ENCODE measurements at places on chromosomes 12 and 14.

DNA sequence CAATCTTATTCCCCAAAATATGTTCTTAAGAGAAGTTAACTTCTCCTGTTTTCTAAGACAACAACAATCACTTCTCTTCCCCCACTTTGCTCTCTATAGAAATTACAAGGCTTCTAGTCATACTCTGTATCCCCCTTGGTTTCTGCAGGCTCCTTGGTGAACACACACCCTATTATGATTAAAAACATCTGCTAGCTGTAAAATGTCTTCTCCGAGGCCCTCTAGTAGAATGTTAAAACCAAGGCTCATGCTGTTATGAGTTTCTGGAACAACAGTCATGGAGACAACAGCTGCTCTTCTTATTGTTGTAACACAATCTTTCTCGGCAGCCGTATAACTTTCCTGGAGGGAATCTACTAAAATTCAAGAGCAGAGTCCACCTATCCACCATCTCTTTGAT lies 397.5 kb upstream of the CCDC196 start:
- no peak for DNase-seq

GRCh38 chr12:130011611-130012385 lies 108.0 kb upstream of the TMEM132D start:
- no peak for DNase-seq

- DNase-seq, result peak; percentile 39
These were observed 31.4 kb downstream of the PSMC1 start for GRCh38 chr14:90287791-90288190.

DNA sequence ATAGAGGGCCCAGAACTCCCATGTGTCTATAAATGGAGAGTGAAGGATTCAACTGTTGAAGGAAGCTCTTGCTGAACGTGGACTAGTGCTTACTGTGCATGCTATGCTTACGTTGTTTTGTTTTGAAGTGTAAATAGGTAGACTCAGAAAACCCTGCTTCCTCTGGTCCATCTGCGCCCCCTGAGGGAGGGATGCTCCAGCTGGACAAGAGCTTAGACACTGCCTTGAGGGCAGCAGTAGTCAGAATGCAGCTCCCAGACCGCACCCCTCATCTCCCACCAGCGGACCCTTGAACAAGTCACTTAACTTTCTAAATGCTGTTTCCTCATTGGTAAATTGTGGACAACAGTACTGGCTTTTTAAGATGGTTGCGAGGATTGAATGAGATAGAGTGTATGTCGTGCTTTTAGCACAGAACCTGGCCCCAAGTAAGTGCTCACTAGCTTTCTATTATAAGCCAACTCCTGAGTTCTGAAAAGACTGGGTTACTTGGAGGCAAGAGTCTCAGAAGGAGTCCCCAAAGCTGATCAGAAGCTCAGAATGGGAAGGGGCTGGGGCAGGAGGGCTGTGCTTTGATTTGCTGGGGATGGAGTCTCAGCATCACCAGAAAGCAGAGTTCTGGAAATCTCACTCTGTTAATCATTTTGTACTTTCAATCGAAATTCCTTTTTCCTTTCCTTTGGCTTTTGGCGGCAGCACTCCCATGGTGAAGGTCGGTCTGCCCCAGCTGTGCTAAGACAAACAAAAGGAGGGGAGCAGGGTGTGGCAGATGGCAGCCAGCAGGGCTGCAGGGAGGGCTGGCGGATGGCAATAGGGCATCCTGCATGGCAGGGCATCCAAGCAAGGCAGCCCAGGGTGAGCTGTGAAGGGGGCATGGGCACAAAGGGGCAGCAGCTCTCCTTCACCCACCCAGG lies 15.6 kb downstream of the AGAP2 start:
- DNase-seq, result no peak

DNA sequence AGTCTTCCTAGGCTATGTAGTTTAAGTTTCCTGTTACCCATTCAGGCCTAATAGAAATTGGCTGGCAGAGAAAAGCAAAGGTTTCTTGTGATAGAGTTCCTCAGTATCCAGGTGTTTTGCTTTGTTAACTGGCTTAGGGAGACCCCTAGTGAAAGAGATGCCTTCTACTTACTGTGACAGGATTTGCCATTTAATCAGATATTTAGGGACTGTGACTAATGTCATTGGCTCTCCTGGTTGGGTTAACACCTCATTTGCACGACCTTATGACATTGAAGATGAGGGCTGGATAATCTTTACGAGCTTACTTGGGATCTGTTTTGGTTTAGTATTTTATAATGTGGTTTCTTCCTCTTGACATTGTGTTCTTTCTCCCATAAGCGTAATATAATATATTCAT lies 5.8 kb downstream of the MON2 start:
- DNase-seq, result no peak

GRCh38 chr12:51399891-51400290 lies 8.7 kb upstream of the GALNT6 start:
- no peak for DNase-seq

DNA sequence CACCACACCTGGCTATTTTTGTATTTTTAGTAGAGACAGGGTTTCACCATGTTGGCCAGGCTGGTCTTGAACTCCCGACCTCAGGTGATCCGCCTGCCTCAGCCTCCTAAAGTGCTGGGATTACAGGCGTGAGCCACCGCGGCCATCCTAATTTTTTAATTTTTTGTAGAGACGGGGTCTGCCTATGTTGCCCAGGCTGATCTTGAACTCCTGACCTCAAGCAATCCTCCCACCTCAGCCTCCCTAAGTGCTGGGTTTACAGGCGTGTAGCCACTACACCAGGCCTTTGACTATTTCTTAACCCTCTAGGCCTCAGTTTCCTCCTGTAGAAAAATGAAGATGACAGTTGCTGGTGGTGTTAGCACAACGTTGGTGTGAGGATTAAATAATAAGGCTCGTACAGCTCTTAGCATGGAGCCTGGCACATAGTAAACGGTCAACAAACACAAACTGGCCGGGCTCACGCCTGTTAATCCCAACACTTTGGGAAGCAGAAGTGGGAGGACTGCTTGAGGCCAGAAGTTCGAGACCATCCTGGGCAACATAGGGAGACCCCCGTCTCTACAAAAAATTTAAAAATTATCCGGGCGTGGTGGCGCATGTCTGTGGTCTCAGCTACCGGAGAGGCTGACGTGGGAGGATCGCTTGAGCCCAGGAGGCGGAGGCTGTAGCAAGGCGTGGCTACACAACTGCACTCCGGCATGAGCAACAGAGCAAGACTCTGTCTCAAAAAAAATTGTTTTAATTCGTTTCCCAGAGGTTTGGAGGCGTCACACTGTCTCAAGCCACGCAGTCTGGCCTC lies 979 bp downstream of the DDX54 start:
- DNase-seq, result no peak

GRCh38 chr12:26711569-26711968 lies 121.4 kb downstream of the ITPR2 start:
- DNase-seq, result no peak

GRCh38 chr14:38290601-38291188 lies 34.8 kb upstream of the CLEC14A start:
- no peak for DNase-seq

GRCh38 chr14:99508896-99509629 lies 27.9 kb downstream of the CCNK start:
- DNase-seq, result no peak

GRCh38 chr12:45234139-45234865 lies 18.4 kb downstream of the ANO6 start:
- DNase-seq, result no peak

DNA sequence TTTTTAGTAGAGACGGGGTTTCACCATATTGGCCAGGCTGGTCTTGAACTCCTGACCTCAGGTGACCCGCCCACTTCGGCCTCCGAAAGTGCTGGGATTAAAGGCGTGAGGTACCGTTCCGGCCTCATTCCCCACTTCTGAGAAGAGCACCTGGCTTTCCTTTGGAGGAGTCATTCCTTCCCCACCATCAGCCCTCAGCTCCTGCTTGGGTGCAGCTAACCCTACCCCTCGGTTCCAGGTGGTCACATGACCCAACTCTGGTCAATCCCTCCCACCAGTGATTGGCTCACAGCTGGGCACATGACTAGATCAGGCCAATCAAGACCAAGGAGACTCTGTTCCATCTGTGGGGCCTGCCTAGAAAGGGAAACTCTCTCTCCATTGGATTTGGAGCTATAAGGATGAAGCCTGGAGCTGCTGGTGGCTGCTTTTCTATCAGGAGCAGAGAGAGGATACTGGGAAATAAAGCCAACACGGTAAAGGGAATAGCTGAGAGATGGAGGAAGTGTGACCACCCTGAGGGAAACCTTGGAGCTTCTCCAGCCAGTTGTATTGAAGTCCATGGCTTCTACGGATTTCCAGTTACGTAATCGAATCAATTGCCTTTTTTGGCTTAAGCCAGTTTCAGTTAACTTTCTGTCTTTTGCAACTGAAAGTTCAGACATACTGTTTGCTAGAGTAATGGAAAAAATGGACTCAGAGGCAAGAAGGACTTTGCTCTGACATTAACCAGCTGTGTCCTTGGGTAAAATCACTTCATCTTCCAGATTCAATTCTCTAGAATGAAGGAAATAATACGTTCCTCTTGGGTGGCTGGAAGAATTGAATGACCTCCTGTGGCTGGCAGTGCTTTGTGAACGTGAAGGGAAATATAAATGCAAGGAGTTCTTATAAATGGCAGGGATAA lies 19.7 kb upstream of the IFT81 start:
- DNase-seq, result no peak

DNA sequence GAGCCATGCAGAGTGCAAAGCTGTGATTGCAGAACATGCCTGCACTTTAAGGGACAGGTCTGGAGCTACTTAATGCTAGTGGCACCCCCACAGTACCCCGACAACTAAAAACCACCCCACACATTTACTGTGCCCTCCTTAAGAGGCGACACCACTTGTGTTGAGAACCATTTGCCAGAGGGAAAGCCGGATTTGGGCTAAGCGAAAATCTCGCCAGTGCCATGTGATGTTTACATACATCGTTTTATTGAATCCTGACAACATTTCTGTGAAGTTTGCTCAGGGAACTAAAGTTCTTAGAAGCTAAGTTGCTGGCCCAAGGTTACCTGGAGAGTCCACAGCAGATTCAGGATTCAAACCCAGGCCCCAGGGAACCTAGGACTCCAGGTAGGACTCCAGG lies 119.0 kb upstream of the FKBP4 start:
- no peak for DNase-seq

- DNase-seq, result no peak
These were observed 661 bp upstream of the RPS26 start for GRCh38 chr12:56040963-56041551.

DNA sequence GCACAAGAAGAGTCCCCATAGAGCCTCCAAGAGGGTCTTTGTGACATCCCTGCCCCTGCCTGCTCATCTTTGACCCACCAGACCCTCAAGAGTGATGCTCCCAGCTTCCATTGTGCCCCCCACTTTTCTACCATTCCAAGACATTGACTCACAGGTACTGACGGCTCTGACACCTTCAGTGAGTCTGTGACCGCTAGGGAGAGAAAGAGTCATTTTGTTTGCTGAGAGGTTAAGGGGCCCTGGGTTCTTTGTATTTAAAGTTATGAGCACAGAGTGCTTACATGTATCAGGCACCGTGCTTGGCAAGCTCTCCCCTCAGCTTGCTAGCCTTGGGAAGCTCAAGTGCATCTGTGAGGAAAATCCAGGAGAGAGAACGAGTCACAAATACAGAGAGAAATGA lies 7.1 kb upstream of the KRT82 start:
- DNase-seq, result no peak

GRCh38 chr12:9796346-9796745 lies 30.9 kb upstream of the KLRF1 start:
- no peak for DNase-seq

DNA sequence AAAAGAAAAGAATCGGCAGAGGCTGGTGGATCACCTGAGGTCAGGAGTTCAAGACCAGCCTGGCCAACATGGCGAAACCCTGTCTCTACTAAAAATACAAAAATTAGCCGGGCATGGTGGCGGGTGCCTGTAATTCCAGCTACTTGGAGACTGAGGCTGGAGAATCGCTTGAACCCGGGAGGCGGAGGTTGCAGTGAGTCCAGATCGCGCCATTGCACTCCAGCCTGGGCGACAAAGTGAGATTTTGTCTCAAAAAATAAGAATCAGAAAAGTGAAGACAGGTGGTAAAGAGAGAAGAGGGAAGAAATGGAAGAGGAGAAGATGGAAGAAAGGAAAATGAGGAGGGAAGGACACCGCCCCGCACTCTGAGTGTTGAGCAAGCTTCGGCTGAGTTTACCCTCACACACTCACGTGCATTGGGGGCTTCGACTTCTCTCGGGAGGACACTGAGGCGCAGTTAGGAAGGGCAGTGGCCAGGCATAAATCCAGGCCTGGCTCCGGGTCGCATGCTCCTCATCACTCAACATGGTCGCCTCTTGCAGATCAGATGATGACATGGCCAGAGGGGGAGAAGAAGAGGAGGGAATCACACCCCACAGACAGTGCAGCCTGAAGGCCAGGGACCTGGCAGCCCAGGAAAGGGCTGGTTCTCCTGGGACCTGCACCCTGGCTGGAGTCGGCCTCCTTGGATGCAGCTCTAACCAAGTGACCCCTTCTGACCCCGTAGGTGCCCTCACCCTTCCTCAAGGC lies 61.1 kb downstream of the PRMT8 start:
- no peak for DNase-seq

DNA sequence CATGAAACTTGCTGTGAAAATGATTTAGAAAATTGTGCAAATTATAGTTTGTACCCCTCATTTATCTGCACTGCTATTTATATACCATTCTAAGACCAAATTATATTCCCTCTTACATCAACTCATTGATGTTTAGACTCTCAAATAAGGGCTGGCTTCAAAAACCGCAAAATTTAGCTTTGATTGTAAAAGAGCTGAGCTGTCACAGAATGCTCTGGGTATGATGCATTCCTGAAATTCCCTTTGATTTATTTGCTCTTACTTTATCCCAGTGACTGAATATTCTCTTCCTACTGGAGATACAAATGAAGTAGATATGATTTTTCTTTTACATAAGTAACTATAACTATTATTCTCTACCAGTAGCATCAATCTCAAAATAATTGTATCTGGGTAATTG lies 78.0 kb upstream of the TMTC2 start:
- DNase-seq, result no peak

DNA sequence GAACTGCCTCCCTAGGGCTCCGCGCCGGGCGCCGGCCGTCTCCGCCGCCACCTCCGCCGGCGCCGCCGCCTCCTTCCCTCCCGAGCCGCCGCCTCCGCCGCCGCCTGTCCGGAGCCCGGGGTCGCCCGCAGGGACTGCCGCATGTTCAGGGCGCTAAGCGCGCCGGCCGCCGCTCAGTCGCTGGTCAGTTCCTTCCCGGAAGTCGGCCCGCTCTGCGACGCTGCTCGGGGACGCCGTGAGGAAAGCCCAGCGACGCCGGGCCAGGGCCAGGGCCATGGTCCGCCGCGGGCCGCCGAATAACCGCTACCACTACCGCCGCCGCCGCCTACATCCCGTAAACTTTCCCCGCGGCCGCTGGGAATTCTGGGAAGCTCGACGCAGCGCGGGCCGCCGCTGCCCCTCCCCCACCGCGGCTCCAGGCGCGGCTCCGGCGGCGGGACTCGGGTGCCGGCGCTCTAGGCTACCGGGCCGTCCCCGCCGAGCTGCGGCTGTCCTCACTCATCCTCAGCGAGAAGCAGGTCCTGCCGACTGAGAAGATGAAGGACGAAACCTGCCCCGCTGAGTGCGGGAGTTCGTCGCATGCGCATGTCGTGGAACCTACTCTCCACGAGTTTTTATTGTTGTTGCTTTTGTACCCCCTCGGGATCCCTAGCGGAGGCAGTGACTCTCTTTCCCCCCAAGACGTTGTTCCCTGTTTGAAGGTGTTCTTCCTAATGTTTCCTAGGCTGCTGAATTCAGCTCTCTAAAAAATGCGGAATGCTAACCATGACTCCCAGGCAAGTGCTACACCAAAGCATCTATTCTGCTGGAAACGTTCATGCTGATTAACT lies at the start of gene SAV1:
Gene SAV1 (minus strand): TSS at position 311 of the 830 bp plus-strand sequence. CDS start 339 bp downstream, outside the sequence.
- peak; percentile 66 for DNase-seq

- no peak for DNase-seq
These were observed 31.4 kb upstream of the ETV6 start for GRCh38 chr12:11618046-11618445.

GRCh38 chr14:63287666-63288483 lies 30.9 kb downstream of the GPHB5 start:
- DNase-seq, result no peak

All from NCI-H2029 treated with DMSO at 0.1 percent for 48 hours (cell line).